ENCODE measurements at places on chromosomes 5 and 9. TPM values are rescaled to one million over a fixed set of nuclear protein-coding genes. Genes with fewer than 3 reads are reported as not detected.

The PAEP gene
- total RNA-seq = not detected

The ERGIC1 gene
- total RNA-seq = 140 TPM

The DNM1 gene
- 1.3 TPM for total RNA-seq

The CRB2 gene
- total RNA-seq = 2.4 TPM

The TPM2 gene
- total RNA-seq = 6.0 TPM

The BHMT2 gene
- not detected for total RNA-seq

The PGM5 gene
- not detected for total RNA-seq

The BHMT gene
- not detected for total RNA-seq

The OR13D1 gene
- total RNA-seq = not detected

The ALDH1A1 gene
- not detected for total RNA-seq

The HTR4 gene
- total RNA-seq = not detected

The CDC20B gene
- total RNA-seq = not detected

The CD72 gene
- total RNA-seq = 110 TPM

The FGF1 gene
- total RNA-seq = not detected

The SPINK13 gene
- not detected for total RNA-seq

The CTNND2 gene
- not detected for total RNA-seq

The SKP1 gene
- total RNA-seq = 186 TPM

The CDKN2B gene
- total RNA-seq = 1.3 TPM

The PSMD5 gene
- 25.3 TPM for total RNA-seq

The ATG10 gene
- 11.6 TPM for total RNA-seq

The PCDHGC3 gene
- total RNA-seq = 1.9 TPM

The TEX48 gene
- not detected for total RNA-seq

The TMC1 gene
- not detected for total RNA-seq

The PPP3R2 gene
- not detected for total RNA-seq

The LCN15 gene
- total RNA-seq = not detected

The SHC3 gene
- total RNA-seq = not detected

The NEUROG1 gene
- total RNA-seq = not detected

The PCDHB14 gene
- total RNA-seq = 0.10 TPM

The SOHLH1 gene
- not detected for total RNA-seq

All from B cell (primary cell).